ENCODE measurements at places on chromosomes 7 and 10. TPM values are rescaled to one million over a fixed set of nuclear protein-coding genes. Genes with fewer than 3 reads are reported as not detected.

Gene PDK4
- 19.2 TPM for polyA plus RNA-seq

Gene OR2A12
- polyA plus RNA-seq, result not detected

Gene EIF3B
- polyA plus RNA-seq, result 110 TPM

Gene TRIM56
- 9.4 TPM for polyA plus RNA-seq

Gene AFAP1L2
- 40.2 TPM for polyA plus RNA-seq

Gene RNF32
- 1.8 TPM for polyA plus RNA-seq

Gene TLX1
- polyA plus RNA-seq, result not detected

Gene CAMK1D
- 2.9 TPM for polyA plus RNA-seq

Gene SGCE
- polyA plus RNA-seq, result 119 TPM
